Dermis microvascular lymphatic vessel endothelial cell (primary cell): ENCODE measurements at places on chromosomes 12 and 14.

DNA sequence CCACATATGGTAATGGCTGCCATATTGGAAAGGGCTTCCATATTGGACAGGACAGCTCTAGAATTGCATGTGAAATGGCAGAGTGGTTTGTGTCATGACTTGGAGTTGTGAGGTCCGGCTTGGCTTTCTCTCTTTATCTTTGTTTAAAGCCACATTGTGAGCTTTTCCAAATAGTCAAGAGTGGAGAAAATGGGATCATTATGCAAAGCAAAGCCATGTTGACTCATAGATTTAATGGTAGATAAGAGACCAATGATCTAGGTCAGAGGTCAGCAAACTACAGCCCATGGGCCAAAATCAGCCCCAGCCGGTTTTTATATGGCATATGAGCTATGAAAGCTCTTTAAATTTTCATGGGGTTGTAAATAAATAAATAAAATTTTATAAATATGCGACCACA, 449.1 kb downstream of the BCL11B start:
- DNase-seq = no peak

- no peak for DNase-seq
Observed at GRCh38 chr12:47414511-47414910, 291.3 kb downstream of the RPAP3 start.

GRCh38 chr12:94829552-94829951, 173.9 kb downstream of the NDUFA12 start:
- no peak for DNase-seq

GRCh38 chr12:4144676-4145075, 128.9 kb upstream of the CCND2 start:
- no peak for DNase-seq

- no peak for DNase-seq
Observed at GRCh38 chr14:93049867-93050331, 65.8 kb downstream of the ITPK1 start.

GRCh38 chr12:96434107-96434506, 33.9 kb upstream of the CDK17 start:
- DNase-seq = peak; percentile 22

DNA sequence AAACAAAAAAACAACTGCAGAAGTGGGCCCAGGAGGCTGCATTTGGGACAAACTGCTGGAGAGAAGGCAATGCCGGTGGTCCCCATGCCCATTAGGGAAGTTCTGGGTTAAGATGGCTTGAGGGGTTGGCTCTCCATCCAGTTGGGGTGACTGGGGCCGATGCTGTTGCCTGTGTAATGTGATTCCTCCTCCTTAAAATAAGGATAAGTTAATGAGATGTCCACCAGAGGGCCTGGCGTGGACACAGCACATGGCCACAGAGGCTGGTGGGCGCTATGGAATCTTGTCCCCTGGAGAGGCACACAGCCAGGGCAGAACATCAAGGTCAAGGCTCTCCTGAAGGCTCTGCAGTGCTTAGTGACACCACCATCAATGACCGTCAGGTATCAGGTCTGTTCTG, 1.0 kb upstream of the TESC start:
- DNase-seq = no peak

- DNase-seq = no peak
Observed at GRCh38 chr12:100610666-100611430, 37.4 kb downstream of the GAS2L3 start.

DNA sequence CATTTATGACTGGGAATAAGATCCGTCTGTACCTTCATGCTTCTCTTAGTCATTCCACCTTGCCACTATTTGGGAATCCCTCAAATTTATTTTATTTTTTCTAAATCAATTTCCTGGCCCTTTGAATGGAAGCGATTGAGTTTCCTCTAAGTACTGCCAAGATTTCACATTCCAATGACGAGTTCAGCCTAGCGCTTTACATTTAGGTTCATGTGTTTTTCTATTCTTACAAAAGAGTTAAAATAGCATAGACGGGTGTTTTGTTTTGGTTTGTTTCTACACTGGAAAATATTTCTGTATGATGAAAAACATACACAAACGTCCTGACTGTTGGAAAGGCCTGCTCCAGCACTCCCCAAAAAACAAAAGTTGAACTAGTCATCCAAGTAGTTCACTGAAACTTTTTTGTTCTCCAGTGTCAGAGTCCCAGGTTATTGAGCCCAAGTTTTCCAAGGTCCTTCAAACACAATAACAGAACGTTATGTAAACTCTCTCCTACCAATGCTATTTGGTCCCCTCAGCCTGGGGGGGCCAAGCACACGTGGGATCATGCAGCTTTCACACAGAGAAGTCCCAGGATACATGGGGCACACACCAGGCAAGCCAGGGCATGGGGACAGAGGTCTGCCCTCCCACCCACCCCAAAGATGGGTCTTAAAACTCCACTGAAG, 74.8 kb upstream of the FOXN3 start:
- peak; percentile 76 for DNase-seq

DNA sequence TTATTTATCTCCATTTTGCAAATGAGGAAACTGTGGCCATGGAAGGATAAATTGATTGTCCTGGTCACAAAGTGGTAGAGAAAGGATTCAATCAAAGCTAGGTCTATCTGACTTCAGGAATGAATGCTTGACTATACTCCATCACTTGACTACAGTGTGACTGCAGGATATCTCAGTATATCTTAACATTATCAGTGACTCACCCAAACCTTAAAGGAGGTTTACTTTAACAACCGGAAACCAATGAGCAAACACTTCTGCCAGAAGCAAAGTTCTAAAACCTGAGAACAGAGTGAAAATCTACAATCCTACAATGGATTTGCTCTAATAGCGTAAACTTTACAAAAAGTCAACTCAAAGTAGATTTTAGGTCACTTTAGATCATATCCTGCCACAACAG, 277.0 kb downstream of the CEP128 start:
- no peak for DNase-seq

- no peak for DNase-seq
Observed at GRCh38 chr14:80390906-80391305, 179.6 kb upstream of the DIO2 start.

- no peak for DNase-seq
Observed at GRCh38 chr14:20760950-20761349, 7.3 kb upstream of the EDDM3B start.

DNA sequence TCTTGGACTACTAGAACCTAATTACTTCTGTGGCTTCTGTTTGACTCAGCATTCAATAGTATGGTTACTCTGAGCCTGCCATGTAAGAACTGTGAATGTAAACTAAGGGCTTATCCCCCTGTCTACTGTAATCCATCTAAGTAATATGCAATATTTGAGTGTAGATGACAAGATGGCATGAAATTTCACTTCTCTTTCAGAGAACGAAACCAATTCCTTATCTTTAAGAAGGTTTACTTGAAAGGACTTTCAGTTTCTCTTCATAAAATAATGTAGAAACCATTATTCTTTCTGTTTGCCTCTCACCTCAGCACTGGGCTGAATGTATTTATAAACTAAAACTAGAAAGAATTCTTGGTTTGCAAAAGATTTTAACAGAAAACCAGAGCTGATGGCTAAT, 60.4 kb upstream of the ARID2 start:
- DNase-seq = no peak

DNA sequence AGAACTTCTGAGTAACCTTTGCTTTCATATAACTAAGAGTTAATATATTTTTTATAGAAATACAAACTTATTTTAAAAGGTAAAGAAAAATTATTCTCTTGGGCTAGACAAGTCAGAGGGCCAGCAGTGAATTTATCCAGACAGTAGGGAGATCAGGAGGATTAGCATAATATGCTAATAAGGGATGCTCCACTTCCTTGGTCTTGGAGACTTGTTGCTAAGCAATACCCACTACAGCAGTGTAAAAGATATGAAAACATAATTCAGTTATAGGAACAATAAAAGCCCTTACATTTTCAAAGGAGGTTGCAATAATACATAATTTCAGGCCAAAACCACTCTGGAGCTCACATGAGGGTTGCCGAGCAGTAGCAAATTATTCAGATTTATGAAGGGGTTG, 615.6 kb downstream of the KCNH5 start:
- DNase-seq = no peak

GRCh38 chr12:15887043-15887817, 5.0 kb downstream of the STRAP start:
- no peak for DNase-seq

- DNase-seq = no peak
Observed at GRCh38 chr12:12511021-12511783, 51.5 kb downstream of the DUSP16 start.

DNA sequence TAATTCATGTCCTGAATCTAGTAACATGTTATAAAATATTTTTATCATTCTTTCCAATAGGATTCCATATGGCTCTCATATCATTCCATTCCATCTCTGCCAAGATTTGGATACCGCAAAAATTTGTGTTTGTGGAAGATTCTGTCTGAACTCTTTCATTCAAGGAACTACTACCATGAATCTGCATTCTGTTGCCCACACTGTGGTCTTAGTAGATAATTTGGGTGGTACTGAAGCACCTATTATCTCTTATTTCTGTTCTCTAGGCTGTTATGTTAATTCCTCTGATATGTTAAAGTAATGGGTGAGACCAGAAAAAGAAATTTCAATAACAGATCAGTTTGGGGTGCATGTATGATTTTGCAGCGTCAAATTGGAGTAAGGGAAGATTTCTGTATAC, 6.2 kb downstream of the RPL36AL start:
- no peak for DNase-seq

GRCh38 chr12:26340649-26341048, 145.3 kb downstream of the SSPN start:
- DNase-seq = no peak

- DNase-seq = no peak
Observed at GRCh38 chr14:68208218-68208617, 388.6 kb downstream of the RAD51B start.

- DNase-seq = no peak
Observed at GRCh38 chr14:72830356-72830755, 63.5 kb downstream of the DPF3 start.

DNA sequence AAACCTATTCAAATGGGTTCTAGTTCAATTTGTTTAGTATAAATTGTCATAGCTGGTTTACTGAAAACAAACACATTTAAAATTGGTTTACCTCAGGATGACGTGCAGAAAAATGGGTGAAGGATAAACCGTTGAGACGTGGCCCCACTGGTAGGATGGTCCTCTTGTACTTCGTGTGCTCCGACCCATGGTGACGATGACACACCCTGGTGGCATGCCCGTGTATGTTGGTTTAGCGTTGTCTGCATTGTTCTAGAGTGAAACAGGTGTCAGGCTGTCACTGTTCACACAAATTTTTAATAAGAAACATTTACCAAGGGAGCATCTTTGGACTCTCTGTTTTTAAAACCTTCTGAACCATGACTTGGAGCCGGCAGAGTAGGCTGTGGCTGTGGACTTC, 8.3 kb downstream of the CALM1 start:
- no peak for DNase-seq

DNA sequence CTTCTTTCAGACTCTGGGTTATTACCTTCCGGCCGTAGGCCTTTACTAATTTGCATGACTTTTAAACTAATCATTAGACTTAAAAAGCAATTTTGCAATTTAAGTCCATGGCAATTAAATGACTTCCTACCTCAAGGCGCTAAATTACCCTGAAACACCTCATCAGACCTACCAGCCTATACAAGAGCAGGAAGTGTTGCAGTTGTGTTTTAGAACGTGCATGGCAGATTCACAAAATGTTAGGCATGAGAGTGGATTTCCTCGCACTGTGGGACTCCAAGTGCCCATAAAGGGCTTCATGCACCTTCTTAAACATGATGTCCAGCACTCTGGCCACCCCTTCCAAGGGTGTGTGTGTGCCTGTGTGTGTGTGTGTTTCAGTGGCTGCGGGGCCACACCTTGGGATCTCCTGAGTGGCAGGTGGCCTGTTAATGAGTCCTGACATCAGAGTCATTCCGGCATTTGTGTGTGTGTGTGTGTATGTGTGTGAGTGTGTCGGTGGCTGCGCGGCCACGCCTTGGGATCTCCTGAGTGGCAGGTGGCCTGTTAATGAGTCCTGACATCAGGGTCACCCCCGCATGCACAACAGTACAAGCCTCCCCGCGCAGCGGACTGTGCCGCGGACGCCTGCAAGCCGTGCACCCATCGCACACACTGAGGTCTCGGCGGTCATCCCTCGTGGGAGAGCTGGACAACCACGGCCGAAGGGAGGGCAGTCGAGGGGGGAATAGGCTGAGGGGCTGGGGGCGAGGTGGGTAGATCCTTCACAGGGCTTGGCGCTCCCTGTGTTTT, 900 bp downstream of the C2CD5 start:
- no peak for DNase-seq

- DNase-seq = no peak
Observed at GRCh38 chr12:98409548-98409947, 105.8 kb upstream of the TMPO start.

DNA sequence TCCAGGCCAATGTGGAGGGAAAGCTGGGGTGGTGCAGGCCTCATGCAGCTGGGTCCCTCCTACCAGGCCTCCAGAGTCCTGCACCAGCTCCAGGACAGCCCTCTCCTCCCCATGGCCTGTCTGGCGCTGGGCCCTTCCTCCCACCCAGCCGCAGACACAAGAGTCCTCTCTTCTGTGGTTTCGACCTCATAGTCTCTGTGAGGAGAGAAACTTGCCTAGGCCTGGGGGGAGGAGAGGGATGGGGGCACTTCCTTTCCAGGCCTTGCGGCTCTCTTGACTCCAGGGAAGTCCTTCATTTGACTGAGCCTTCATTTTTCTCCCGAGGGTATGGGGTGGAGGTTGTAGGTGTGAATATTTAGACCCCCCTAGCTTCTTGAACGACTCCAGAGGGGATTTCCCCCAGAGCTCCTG, 2.3 kb downstream of the MMP14 start:
- DNase-seq = peak; percentile 26

DNA sequence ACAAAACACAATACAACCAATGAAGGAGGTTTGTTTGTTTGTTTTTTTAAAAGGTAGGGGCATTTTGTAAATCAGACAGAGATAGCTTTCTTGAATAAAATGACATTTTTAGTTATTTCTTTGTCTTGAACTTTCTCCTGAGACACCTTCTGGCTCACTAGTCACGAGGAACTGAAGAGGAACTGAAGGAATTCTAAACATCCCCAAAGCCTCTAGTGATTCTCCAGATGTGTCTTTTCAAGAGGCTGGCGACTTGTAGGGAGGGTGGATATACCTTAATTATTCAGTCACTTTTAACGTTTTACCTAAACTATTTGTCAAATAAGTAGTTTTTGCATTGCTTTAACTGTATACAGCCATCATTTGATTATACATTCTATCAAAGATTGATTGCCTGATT, 211.2 kb upstream of the LRIG3 start:
- no peak for DNase-seq

- no peak for DNase-seq
Observed at GRCh38 chr14:103737432-103738045, 21.9 kb downstream of the ZFYVE21 start.

GRCh38 chr14:34693228-34693939, 21.0 kb downstream of the CFL2 start:
- no peak for DNase-seq

DNA sequence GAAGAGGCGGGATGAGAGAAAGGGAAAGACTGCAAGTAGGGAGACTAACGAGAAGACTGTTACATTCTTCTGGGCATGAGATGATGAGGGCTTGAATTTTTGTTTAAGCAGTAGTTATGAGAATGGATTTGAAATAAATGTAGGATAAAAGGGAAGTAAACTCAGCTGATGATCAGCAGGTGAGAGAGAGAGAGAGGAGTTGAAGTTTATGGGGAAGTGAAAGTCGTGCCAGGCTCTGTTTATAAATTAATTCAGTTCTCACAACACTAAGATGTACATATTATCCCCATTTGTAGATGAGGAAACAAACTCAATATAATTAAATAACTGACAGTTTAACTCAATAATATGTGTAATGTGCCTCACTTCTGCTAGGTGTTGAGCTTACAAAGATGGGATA, 170.0 kb upstream of the RMST start:
- DNase-seq = no peak

- DNase-seq = no peak
Observed at GRCh38 chr14:74945261-74945851, 10.0 kb downstream of the PGF start.
